ENCODE measurements at places on chromosomes 12 and 14. TPM values are rescaled to one million over a fixed set of nuclear protein-coding genes. Genes with fewer than 3 reads are reported as not detected.

CCDC38 gene
- not detected for total RNA-seq

YBX3 gene
- total RNA-seq = 109 TPM

EIF2B2 gene
- total RNA-seq = 30.2 TPM

BEGAIN gene
- under 0.01 TPM for total RNA-seq

HELB gene
- total RNA-seq = 2.6 TPM

SALL2 gene
- 3.5 TPM for total RNA-seq

RAB15 gene
- 3.6 TPM for total RNA-seq

IL31 gene
- total RNA-seq = not detected

FAM90A1 gene
- total RNA-seq = 0.33 TPM

GUCY2C gene
- total RNA-seq = not detected

C14orf180 gene
- not detected for total RNA-seq

PIWIL1 gene
- not detected for total RNA-seq

NXPH4 gene
- 0.50 TPM for total RNA-seq

RPAP3 gene
- total RNA-seq = 11.3 TPM

RILPL2 gene
- total RNA-seq = 3.1 TPM

PLEKHG7 gene
- not detected for total RNA-seq

CABP1 gene
- under 0.01 TPM for total RNA-seq

NELL2 gene
- 0.26 TPM for total RNA-seq

CISTR gene
- not detected for total RNA-seq

RNF31 gene
- 30.3 TPM for total RNA-seq

RASSF9 gene
- 0.77 TPM for total RNA-seq

BEST3 gene
- not detected for total RNA-seq

TMEM233 gene
- total RNA-seq = under 0.01 TPM

PRKD1 gene
- 15.9 TPM for total RNA-seq

SLC17A8 gene
- not detected for total RNA-seq

TXNDC16 gene
- total RNA-seq = 3.0 TPM

Measured in fibroblast of lung (primary cell).